CD8-positive, alpha-beta memory T cell (primary cell): ENCODE measurements at places on chromosomes 12 and 14.
A peak's percentile ranks its signal among the peaks of the same experiment; 100 is the strongest.

GRCh38 chr14:61388173-61388975 is 67.0 kb downstream of the PRKCH start:
- peak; percentile 72 for DNase-seq

DNA sequence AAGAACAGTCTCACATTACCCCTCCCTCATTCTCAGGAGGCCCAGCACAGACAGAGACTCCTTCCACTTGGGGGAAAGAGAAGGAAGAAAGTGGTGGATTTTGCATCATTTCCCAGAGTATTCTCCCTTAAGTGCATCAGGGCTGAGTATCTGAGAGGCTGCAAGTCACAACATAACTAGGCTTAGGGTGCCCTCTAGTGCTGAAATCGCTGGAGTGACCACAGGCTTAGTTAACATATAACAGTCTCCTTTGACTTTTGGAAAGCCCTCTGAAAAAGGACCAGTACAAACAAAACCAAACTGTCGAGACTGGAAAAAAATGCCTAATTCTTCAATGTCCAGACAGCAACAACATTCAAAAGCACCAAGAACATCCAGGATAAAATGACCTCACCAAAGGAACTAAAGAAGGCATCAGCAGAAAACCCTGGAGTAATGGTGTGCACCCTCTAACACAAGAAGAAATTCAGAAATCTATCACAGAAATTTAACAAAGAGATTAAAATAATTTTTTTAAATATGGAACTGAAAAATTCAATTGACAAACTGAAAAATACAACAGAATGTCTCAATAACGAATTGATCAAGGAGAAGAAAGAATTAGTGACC is 412.3 kb downstream of the RPS29 start:
- DNase-seq: no peak

DNA sequence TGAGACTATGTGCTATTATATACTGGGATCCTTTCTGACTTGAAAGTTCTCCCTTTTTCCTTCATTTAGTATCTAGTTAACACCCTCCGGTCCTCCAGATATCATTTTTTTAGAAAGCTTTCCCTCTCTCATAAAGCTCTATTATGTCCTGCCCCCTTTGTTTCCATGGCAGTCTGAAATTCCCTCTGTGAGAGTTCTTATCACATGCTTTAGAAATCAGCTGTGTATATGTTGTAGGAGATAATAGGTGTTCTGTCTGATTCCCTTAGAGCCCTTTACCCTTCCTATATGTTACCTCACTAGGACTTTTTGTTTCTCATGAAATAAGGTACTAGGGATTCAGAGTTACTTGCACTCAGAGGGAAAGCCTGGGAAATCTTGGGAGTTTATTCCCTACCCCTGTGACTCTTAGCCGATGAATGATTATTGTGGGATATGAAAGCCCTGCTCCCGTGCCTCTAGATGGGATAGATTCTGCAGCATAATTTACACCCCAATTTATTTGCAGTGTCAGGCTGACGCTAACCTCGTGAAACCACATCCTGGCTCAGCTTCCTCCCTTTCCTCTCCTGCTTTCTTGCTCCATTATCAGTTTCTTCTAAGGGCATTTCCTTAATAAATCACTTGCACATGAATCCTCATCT is 448.4 kb downstream of the MDGA2 start:
- DNase-seq: no peak

GRCh38 chr12:131589966-131590365 is 120.9 kb upstream of the SFSWAP start:
- DNase-seq: no peak

GRCh38 chr12:11651785-11652184 is 2.3 kb downstream of the ETV6 start:
- DNase-seq: no peak

DNA sequence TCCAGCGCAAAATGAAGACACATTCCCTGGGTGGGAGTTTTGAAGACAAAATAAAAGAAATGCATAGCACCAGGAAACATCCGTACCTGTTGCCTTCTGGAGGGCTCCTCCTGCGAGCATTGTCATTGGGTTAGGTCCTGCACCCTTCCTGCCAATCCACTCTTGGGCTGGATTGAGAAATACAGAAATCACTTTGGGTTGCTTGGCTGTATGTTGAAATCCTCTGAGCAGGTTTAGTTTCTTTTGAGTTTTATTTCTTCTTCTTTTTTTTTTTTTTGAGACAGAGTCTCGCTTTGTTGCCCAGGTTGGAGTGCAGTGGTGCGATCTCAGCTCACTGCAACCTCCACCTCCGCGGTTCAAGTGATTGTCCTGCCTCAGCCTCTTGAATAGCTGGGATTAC is 67.6 kb downstream of the ARF6 start:
- no peak for DNase-seq

- no peak for DNase-seq
These were observed 41.3 kb upstream of the PNMA1 start for GRCh38 chr14:73755434-73756014.

GRCh38 chr14:61266891-61267740 is 14.0 kb downstream of the TMEM30B start:
- DNase-seq: no peak

- no peak for DNase-seq
These were observed 29.0 kb downstream of the PEBP1 start for GRCh38 chr12:118164798-118165486.

- DNase-seq: no peak
These were observed 178.9 kb upstream of the NRXN3 start for GRCh38 chr14:77991128-77991772.

DNA sequence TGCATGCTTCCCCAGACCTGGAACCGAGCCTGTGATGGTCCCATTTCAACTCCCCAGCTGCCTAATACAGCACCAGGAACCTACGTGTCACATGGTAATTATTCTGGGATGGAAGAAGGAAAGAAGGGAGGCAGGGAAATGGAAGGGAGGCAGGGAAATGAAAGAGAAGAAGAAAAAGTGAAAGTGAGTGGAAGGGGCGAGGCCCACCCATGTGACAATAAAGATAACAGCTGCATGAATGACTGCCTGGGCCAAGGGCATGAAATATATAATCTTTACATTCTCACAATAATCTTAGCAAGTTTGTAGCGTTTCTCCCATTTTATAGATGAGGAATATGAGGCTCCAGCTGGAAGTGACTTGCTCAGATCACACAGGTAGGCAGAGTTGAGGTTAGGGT is 245.0 kb upstream of the PWP1 start:
- DNase-seq: no peak

DNA sequence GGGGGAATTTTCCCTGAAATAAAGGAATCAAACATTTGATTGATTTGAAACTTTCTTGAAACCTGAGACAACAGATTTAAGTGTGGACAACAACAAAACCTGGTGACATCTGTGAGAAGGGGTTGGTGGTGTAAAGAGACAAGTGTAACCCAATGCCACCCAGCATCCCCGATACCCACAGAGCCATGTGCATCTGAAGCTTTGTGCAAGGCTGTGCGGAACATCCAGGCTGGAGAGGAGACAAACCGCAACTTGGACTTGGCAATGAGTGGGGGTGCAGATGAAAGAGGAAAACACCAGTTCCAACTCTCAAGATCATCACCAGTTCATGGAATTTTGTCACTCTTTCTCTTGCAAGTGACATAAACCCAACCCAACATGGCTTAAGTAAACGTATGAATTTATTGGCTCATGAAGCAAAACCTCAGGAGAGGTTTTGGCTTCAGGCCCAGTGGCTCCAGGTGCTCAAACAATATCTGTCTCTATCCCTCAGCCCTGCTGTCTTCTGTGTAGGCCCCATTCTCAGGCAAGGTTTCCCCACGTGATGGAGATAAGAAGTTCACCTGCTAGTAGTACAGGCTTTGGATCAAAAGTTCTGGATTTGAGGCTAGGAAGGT is 55.2 kb upstream of the NTF3 start:
- DNase-seq: no peak

DNA sequence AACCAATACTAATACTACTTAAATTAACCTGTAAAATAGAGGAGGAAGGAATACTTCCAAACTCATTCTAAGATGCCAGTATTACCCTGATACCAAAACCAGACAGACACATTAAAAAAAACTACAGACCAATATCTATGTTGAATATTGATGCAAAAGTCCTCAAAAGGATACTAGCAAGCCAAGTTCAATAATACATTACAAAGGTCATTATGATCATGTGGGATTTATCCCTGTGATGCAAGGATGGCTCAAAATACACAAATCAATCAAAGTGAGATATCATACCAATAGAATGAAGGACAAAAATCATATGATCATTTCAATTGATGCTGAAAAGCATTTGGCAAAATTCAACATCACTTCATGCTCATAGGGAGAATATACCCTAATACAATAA is 97.2 kb upstream of the ATXN7L3B start:
- DNase-seq: no peak

- no peak for DNase-seq
These were observed 44.6 kb downstream of the GALNT4 start for GRCh38 chr12:89479982-89480381.

GRCh38 chr12:131694116-131694838 is 16.6 kb upstream of the SFSWAP start:
- no peak for DNase-seq

GRCh38 chr14:40691066-40691465 is 915.6 kb upstream of the LRFN5 start:
- DNase-seq: no peak

GRCh38 chr12:19005257-19005801 is 124.2 kb upstream of the PLEKHA5 start:
- no peak for DNase-seq

GRCh38 chr12:70774055-70774454 is 136.8 kb upstream of the PTPRB start:
- no peak for DNase-seq

DNA sequence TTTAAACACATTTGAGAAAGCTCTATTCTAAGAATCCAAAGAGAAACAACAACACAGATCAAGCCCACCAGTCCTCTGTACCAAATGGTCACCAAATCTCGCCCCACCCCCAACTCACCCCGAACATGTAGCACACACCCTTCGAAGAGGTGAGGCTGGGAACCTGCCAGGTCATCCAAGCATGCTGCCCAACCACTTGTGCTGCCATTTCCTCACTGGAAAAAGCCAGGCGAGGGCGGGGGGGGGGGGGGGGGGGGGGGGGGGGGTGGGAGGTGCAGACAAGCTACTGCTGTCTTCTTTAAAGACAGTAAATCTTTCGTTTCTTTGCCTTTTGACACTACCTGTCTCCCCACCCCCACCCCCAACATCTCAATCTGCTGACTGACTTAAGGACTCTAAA is 59.9 kb downstream of the SETD3 start:
- no peak for DNase-seq

- no peak for DNase-seq
These were observed 5.0 kb upstream of the MGP start for GRCh38 chr12:14890701-14891100.

- no peak for DNase-seq
These were observed 221.6 kb downstream of the LRRK2 start for GRCh38 chr12:40446385-40446784.

DNA sequence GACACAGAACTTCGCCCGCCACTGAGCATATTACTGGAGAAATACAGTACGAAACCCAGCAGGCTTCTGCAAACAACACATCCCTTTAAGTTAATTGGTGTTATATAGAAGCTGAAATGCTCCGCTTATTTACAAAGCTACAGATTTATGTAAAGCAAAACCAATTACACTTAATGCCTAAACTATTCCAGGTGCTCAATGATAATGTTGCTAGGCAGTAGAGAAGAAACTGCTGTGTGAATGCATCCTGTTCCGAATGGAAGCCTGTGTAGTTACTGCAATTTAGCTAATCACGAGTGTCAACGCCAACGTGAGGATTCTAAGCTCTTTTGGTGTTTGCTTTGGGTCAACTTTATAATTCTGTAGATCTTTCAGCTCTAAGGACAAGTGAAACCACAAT is 89.8 kb downstream of the SLC15A5 start:
- DNase-seq: no peak

DNA sequence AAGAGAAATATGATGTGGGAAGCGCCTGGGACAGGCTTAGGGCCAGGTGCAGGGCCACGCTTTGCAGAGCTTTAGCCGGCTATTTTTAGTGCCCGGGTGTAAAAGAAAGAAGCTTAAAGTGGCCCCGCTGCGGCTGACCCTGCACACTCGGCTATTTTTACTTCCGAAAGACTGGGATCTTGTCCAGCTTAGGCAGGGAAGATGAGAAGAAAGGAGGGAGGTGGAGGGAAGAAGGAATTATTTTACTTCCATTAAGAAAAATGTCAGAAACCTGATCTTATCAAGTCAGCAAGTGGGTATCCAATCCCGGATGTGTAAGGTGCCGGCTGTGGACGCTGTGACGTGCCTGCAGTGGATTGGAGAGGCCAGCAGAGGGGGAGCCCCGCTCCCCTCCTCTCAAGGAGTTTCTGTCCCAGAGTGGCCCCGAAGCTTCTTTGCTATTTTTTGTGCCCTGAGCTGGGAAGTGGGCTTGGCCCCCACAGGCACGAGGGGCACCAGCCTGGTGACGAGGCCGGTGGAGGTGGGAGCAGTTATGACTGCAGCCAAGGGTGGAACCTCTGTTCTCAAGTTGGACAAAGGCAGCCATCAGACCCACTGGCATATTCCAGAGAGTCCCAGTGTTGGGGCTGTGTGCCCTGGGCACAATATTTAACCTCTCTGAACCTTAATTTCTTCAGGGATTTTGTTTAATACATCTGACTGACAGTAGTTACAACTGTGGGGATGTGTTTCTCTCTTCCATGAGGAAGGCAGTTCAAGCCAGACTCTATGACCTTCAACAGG is 97.7 kb downstream of the ESRRB start:
- no peak for DNase-seq

DNA sequence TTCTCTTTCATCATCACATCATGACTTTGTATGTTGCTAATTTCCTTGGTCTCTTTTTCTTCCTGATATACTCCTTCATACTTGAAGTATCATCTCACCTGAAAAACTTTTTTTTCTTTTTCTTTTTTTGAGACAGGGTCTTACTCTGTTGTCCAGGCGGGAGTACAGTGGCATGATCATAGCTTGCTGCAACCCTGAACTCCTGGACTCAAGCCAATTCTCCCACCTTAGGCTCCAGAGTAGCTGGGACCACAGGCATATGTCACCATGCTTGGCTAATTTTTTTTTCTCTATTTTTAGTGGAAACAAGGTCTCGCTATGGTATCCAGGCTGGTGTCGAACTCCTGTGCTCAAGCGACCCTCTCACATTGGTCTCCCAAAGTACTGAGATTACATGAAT is 107.6 kb downstream of the RALGAPA1 start:
- DNase-seq: no peak

DNA sequence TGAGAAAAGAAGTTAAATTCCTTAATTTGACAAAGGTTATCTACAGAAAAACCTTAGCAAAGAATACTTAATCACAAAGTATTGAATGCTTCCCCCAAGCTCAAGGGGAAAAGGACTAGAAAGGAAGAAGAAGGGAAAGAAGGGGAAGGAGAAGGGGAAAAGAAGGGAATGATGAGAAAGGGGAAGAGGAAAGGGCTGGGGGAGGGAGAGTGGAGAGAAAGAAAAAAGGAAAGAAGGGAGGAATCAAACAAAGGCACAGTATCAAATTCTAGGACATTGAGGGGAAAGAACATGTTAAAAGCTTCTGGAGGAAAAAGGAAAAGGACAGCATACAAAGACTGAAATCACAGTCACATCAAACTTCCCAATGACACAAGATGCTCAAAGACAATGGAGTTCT is 70.3 kb downstream of the BCL2L14 start:
- no peak for DNase-seq
